ENCODE measurements at places on chromosomes 6 and 20. TPM values are rescaled to one million over a fixed set of nuclear protein-coding genes. Genes with fewer than 3 reads are reported as not detected.

BTN3A1 gene
- 3.3 TPM for total RNA-seq

C20orf173 gene
- not detected for total RNA-seq

SLC17A9 gene
- not detected for total RNA-seq

EDN3 gene
- total RNA-seq: 0.10 TPM

ENPP3 gene
- total RNA-seq: not detected
